ENCODE measurements at places on chromosomes 4 and X. TPM values are rescaled to one million over a fixed set of nuclear protein-coding genes. Genes with fewer than 3 reads are reported as not detected.

The GAB1 gene
- 0.39 TPM for total RNA-seq

The RAB39B gene
- 11.6 TPM for total RNA-seq

The SATL1 gene
- total RNA-seq: not detected

The STPG2 gene
- total RNA-seq: not detected

The AFM gene
- total RNA-seq: not detected

The ATP2B3 gene
- 0.07 TPM for total RNA-seq

The NLGN4X gene
- not detected for total RNA-seq
